ENCODE measurements at places on chromosomes 2 and 18.
A peak's percentile ranks its signal among the peaks of the same experiment; 100 is the strongest.

DNA sequence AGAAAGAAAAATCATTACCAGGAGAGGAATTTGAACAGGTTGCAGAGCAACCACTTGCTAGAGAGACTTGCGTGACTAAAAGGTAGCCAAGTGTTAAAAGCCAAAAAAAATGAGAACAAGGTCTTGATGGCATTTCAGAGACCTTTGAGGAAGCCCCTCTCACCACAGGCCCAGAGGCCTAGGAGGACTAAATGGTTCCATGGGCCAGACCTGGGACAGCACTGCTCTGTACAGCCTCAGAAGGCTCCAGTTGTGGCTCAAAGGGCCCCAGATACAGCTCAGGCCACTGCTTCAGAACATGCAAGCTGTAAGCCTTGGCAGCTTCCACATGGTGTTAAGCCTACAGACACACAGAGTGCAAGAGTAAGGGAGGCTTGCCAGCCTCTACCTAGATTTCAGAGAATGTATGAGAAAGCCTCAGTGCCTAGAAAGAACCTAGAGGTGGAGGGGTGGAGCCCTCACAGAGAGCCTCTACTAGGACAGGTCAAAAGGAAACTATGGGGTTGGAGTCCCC is 15.3 kb downstream of the CNDP1 start:
- no peak for DNase-seq

- DNase-seq = no peak
Measured at GRCh38 chr2:30509716-30510115, 62.7 kb downstream of the LCLAT1 start.

DNA sequence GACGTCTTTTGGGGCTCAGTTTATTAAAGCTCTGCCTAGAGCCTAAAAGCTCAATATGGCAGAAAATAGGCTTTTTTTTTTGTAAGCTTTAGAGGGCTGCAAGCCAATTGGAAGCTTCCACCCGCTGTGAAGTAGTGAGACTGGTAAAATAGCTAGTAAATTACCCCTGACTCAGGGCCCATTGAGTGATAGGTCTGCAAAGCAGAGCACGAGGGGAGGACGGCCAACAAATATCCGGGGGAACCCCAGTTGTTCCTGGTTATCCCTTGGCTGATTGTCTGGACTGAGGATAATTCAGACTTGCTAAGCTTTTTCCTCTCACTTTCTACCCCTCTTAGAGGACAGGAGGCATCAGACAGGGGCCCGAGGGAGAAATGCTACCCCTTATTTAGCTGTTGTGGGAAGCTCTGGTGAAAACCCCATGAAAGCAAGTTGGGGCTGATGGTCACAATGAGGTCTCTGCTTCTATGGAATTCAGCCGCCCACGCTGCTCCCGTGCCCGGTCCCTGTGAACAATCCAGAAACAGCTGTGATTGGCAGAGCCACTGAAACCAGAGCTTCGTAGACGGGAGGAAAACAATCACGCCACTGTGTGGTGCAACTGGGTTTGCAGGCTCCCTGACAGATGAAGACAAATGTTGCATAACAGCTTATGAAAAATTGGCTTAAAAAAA is 141.9 kb upstream of the LGALSL start:
- no peak for DNase-seq

DNA sequence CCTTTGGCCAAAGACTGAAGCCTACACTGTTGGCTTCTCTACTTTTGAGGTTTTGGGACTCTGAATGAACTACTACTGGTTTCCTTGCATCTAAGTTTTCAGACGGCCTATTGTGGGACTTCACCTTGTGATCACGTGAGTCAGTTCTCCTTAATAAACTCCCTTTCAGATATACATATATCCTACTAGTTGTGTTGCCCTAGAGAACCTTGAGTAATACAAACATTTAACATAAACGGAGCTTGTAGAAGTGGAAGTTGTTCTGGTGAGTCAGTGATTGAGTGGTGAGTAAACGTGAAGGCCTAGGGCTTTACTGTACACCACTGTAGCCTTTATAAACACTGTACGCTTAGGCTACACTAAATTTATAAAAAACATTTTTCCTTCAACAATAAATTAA is 107.2 kb upstream of the CDH2 start:
- no peak for DNase-seq

- DNase-seq = no peak
Measured at GRCh38 chr2:220373878-220374277, 746.4 kb downstream of the SLC4A3 start.

DNA sequence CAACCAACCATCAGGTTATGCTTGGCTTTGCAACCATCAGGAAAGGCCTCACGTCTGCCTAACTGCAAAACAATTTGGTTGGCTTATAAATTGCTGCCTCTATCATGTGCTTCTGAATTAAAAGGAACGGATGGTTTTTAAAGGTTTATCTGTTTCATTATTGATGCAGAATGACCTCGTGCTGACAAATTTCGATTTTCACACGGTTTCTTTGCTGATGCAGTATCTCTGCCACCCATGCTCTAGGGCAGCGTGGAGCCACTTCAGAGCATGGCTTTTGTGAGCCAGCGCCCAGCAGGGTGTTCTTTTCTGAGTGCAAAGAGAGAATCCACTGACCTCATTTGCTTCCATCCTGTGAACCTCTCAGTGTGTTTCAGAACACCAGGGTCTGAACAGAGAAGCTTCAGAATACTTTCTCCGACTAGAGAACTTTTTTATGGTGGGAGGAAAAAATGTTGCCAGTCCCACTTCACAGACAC is 143.1 kb upstream of the L3MBTL4 start:
- DNase-seq = no peak

GRCh38 chr18:11724781-11725180 is 35.7 kb downstream of the GNAL start:
- no peak for DNase-seq

DNA sequence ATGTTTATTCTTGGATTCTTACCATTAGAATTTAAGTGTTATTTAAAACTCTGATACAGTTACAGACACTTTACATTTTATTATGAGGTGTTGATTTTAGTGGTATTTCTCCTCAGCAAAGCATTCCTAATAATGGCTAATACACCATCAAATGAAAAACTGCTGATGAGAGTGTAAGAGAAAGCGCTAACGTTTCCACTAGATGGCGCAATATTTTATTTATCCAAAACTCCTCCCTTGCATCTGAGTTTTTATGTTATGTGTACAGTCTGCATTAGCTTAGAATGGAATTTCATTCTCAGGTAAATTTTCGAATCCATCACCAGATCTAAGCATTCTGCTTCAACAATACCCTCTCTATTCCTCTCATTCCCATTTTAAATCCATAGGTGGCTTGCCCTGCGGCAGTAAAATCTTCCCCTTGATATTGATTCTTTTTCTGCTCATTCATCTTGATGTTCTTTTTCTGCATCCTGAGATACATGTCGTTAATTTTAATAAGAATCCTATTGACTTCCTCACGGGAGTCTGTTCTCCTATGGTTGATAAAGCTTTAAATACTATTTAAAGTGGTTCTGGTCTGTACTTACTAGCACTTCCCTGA is 53.9 kb downstream of the PRKRA start:
- peak; percentile 54 for DNase-seq

DNA sequence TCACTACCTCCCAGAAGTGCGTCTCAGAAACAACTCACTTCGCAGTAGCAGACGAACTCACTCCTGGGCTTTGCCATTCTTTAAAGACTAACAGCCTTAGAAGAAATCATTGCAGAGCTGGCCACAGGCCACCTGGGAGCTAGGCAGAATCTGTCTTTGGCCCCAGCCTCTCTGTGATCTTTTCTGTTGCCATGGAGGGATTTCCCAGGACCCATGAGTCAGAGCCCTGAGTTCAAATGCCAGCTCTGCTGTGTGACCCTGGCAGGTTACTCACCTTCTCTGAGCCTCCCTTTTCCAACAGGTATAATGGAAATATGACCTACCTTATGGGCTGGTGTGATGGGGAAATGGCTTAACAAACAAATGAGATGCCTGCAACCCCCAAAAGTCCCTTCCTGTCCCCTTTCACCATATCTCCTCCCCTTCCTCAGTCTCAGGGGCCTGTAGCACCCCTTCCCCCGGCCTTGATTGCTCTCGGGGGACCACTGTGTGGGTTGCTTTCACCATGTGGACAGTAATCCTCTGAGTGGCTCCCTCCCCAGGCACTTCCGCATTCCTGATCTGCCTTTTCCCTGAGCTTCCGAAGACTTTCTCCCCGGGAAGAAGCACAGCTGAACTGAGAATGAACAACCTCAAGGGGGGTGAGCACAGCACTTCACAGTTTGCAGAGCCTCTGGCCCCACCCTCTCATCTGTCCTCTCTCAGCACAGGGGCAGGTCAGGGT is 34.0 kb upstream of the SLC66A3 start:
- no peak for DNase-seq

DNA sequence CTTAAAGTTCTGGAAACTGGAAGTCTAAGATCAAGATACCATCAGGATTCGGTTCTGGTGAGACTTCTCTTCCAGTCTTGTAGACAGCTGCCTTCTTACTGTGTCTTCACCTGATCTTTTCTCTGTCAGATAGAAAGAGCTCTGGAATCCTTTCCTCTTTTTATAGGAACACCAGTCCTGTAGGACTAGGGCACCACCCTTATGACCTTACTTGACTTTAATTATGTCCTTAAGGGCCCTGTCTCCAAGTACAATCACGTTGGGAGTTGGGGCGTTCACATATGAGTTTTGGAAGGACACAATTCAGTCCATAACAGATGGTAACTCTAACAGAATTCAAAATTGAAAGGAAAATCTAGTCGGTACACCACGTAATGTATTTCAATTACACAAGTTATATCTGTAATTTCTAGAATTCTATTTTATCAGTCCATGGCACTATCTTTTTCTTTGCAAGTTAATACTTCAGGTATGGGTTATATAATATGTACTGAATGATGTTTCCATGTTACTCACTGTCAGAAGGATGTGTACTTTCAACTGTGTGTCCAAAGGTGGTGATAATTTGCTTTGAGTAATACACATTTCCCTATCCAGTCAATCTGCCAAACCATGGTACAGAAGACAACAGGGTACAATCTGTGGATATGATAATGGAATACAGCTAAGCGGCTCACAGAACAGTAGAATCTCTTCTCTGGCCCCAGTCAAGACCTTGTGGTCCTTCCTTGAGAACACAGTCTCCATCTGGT is 1.2 kb upstream of the SCYGR5 start:
- no peak for DNase-seq

DNA sequence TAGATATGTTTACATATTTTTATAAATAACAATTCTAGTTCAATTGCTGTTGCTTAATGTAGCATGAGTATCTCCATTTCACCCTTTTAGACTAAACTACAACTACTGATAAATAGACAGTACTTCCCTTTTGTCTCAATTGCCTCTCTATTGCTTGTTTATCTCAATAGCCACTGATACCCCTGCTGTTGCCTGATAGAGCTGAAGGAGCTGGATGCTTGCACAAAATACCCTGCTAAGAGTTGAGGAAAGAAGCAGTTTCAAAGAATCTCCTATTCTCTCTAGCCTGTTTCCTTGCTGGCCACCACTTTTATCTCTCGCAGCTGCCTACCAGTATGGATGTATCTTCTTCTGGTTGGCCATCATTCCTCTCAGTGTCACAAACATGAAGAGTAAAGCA is 16.9 kb upstream of the ZNF804A start:
- no peak for DNase-seq

DNA sequence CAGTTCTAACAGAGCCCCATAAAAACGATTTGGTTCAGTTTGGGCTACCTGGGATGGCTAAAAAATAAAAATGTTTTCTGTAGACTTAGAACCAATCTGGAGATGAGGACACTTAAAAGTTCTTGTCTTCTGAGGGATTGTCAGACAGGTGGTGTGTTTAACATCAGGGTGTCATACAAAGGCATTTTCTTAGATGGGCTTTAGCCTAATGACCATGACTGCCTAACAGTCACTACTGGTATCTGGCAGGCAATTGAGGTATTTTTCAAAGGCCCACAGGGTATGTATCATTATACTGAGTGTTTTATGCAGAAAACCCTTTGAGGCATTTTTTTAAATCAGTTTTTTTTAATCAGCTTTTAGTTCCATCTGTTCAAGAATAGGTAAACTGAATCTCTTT is 341.4 kb downstream of the PARD3B start:
- DNase-seq = no peak

GRCh38 chr2:201366146-201366545 is 9.0 kb upstream of the FLACC1 start:
- no peak for DNase-seq

DNA sequence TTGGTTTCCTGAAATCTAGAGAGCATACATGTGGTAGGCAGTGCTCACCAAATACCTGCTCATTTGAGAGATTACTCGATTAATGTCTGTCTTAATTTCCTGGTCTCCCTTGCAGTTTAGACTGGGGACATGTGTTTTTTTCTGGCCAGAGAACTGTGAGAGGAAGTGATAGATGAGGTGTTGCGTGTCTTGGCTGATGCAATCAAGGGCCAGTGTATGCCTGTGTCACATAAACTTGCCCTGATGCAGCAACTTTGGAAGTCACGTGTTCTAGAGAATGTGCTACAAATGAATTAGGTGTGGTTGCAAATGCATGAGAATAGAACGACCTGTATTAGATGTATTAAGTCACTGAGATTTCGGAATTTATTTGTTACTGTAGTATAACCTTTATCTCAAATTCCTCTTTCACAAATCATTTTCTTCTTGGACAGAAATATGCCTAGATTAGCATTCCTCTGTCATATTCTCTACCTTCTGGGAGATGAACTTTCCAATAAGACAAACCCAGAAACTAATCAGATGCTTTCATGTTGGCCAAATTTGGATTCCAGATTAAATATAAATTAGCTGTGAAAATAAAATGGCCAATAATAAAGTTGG is 9.9 kb upstream of the IL1A start:
- peak; percentile 38 for DNase-seq

- no peak for DNase-seq
Measured at GRCh38 chr18:45755934-45756333, 32.0 kb downstream of the SLC14A1 start.

- peak; percentile 52 for DNase-seq
Measured at GRCh38 chr2:239150125-239151011, 250.5 kb downstream of the HDAC4 start.

DNA sequence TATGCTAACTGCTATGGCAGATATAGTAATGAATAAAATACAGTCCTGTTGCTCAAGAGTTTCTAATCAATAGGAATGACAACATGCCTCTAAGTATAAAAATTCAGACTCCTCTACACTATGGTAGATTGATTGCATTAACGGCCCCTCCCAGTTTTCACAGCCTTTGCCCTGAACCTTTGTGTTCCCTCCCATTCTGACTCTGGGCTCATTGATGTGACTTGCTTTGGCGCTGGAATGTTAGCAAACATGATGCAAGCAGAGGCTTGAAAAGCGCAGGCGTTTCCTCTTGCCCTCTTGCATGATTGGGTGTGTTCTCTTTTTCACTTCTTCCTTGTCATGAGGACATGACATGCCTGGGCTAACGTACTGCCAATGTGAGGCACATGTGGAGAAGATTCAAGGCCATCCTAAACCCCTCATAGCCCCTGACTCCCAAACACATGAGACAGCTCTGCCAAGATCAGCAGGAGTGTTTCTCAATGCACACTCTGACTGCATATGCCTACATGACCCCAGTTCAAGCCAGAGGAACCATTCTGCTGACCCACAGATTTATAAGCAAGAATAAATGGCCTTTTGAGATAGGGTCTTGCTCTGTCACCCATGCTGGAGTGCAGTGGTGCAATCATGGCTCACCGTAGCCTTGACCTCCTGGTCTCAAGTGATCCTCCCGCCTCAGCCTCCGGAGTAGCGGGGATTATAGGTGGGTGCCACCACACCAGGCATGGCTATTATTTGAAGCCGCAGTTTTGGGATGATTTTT is 49.7 kb upstream of the CD28 start:
- peak; percentile 14 for DNase-seq

- no peak for DNase-seq
Measured at GRCh38 chr2:48943436-48943835, 187.9 kb upstream of the LHCGR start.

Data from CD4-positive, alpha-beta T cell treated with Interleukin-21 for 1 hour (primary cell).